Hematopoietic multipotent progenitor cell (in vitro differentiated cells): ENCODE measurements at places on chromosomes 11 and 22.

DNA sequence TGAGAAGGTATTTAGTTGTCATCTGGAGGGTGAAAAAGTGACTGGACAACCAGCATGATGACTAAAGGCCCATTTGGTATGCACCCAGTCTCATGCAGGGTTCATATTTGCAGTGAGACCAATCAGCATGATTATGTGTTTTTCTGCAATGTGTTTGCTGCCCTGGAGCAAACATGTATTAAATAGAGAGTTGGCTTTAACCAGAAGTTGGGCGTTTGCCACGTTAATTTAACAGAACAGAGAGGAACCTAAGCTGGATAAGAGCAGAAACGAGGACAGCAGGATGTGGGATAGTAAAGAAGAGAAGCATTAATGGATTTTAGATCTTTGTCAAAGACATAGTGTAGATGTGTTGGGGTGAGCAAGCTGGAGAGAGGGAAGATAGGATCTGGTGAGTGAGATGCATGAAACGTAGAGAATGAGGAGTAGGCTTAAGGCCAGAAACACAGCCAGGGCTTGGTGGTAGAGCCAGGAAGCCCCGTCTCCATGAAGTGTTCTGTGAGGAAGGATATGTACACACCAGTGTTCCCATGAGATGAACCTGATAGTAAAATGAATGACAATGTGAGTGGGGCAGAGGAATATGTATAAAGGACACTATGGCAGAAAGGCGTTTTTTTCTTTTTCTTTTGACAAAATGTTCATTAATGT, 164.0 kb upstream of the PDGFD start:
- DNase-seq = no peak

GRCh38 chr11:69971741-69972140, 106.4 kb upstream of the ANO1 start:
- DNase-seq = no peak

DNA sequence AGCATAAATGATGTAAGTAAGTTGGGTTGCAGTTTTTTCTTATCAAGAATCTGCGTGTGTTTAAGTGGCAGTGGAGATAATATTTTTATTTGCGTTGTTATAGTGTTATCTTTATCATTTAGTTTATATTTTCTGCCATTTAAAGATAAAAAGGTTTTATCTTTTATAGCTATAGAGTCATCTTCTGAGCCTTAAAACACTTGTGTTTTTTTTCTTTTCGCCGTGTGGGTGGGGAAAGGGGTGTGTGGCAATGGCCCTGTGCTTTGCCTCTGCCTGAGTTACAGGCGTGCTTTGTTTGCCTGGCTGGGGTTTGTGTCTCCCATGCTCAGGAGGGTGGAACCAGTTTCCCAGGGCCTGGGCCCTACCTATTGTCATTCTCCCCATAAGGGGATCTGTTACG, 16.2 kb downstream of the ARHGEF12 start:
- DNase-seq = no peak

- no peak for DNase-seq
Observed at GRCh38 chr11:74030723-74031676, 22.1 kb upstream of the UCP3 start.

DNA sequence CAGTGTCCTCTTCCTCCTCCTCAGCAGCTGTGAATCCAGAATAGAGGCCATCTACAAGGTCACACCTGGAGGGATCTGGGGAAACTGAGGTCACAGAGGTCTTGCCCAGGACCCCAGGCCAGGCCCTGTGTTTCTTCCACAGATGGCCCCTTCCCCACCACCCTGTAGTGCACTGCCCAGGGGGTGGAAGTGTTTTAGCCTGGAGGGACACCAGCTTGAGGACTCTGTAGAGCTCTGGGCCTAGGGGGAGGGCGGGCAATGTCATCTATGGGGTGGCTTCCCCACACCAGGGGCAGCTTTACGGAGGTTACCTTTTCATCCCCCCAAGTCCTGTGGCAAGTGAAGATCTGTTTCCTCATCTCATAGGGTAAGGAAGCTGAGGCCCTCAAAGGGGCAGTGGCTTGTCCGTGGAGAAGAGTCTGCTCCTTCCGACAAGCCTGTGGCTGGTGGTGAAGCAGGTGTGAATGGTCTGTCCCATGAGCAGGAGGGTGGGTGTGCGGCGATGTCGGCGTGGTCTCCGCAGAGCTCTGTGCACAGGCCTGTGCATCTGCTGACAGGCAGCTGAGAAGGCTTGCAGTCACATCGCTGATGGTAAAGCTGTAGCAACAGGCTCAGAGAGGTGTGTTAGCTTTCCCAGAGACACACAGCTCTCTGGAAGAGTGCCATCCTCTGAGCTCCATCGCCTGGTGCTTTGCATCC, 74.1 kb upstream of the WNT7B start:
- no peak for DNase-seq

DNA sequence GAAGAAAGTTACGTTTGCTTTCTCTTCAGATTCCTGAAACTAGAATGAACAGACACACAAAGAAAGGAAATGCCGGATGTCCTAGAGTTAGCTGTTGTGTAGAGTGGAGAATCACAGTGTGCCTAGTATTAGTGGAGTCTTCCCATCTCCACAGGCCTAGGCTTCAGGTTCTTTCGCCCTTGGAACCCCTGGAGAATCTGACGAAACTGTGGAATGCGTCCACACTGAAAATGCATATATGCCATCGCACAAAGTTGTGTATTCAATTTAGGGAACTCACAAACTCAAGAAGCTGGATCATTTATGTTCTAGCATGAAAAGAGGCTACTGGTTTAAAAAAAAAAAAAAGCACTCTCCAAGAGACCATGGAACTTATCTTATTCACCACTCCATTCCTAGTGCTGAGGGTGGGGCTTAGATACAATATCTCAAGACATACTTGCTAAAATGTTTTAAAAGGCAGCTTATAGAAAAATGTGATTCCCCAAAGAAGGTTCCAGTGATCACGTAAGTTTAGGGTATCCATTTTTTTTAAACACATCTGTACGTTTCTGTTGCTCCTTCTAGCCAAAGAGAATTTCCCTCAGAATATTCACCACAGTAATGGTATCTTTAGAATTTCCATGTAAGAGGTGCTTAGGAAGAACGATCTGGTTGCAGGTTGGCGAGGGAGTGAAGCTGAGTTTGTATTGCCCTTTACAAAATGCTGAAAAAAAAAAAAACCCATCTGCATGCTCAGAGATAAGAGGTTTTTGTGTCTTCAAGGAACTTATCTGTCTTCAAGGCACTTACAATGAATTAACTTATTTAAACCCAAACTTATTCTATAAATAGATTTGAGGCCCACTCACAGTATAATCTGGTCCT, 20.0 kb downstream of the MAML2 start:
- DNase-seq = no peak

DNA sequence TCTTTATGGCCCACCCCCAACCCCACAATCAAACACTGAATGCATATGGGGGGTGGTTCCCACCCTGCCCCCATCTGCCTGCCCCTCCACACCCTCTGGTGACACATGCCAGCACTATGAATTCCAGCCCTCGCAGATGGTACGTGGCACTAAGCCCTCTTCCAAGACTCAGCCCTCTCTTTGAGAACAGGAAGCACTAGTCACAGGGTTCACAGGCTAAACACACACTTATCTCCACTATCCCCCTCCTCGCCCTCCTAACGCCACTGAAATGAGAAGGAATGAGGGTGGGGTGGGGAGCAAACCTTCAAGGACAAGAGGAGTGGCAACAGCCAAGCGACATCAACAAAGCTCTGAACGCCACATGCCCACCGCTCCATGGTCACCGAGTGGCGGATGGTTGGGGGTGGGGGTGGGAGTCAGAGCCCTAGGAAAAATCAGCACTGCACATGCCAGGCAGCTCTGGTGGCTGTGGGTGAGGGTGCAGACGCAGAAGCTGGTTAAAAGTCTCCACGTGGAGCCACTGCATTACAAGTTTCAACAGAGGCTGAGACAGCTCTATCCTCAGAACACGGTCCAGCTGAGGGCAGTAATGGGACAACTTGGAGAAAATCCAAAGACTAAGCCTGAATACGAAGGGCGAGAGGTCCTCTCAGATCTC, 33.6 kb downstream of the TMEM184B start:
- no peak for DNase-seq

- peak; percentile 87 for DNase-seq
Observed at GRCh38 chr22:36781656-36782627, 6.0 kb upstream of the IFT27 start.

- no peak for DNase-seq
Observed at GRCh38 chr22:30402028-30402765, 5.4 kb downstream of the SEC14L2 start.

- peak; percentile 70 for DNase-seq
Observed at GRCh38 chr11:61654397-61654829, 25.8 kb upstream of the DAGLA start.

DNA sequence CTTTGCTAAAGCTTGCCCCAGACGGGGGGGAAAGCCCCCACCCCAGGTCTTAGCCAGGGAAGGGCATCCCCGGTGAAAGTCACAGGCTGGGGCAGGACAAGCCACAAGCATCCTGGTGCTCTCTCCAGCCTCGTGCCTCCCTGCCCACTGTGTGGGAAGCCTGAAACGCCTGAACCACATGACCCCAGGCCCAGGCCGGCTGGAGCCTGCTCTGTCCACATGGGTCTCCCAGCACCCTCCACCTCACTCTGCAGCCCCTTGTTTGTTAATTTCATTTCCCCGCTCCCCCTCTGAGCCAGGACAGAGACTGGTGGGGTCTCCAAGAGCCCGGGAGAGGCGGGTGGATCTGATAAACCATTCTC, 58.3 kb upstream of the TCF20 start:
- no peak for DNase-seq

DNA sequence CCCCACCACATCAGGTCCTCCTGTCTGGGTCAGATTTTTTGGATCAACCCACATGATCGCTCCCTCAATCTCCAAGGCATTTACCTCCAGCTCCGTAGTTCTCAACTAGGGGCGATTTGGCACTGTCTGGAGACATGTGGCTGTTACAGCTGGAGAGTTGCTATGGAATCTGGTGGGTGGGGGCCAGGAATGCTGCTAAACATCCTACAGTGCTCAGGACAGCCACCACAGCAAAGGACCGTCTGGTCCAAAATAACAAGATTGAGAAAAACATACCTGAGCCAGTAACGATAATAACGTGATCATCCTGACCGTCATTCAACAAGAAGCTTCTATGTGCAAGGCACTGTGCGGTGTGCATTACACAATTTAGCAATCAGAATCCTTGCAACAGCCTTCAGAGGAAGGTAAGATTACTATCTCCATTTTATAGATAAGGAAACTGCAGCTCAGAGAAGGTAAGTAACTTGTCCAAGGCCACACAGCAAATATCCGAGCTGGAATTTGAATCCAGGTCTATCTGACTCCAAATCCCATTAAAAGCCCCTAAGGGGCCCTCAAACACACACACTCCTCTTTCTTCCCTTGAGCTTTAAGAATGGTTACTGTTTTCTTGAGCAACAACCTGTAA, 14.3 kb upstream of the CRY2 start:
- no peak for DNase-seq

- no peak for DNase-seq
Observed at GRCh38 chr11:128694618-128695481, 978 bp downstream of the FLI1 start.

- DNase-seq = no peak
Observed at GRCh38 chr11:37104380-37104779, 506.3 kb upstream of the RAG2 start.

DNA sequence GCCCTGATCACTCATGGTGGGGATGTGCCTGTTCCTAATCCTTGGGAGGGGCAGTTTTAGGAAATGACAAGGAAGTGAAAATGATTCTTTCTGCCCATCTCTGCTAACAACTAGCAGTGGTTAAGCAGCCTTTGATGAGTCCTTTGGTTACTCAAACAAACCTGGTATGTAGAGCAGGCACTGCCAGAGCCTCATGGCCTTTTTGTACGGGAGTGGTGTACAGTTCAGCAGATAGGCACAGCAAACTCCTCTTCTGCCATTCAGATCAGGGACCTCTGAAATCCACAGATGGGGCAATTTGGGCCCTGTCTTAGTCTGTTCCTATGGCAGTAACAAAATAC, 66.2 kb downstream of the FZD4 start:
- no peak for DNase-seq

DNA sequence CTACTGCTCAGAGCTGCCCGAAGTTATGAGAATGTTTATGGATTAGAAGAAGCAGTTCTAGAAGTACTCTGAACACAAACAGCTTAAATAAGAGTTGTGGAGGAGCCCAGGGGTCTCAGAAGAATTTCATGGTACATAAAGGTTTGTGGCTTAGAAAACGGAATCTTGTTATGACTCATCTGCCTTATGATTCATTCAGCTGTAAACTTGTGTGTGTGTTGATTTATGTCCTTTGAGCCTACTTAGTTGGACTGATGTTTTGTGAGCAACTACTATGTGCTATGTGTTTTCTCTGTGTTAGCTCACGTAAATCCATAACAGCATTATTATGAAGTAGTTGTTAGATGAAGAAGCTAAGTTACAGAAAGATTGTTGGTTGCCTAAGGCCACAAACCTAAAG, 203.7 kb downstream of the PGR start:
- no peak for DNase-seq

- DNase-seq = no peak
Observed at GRCh38 chr22:44055805-44056204, 31.7 kb downstream of the PARVB start.

DNA sequence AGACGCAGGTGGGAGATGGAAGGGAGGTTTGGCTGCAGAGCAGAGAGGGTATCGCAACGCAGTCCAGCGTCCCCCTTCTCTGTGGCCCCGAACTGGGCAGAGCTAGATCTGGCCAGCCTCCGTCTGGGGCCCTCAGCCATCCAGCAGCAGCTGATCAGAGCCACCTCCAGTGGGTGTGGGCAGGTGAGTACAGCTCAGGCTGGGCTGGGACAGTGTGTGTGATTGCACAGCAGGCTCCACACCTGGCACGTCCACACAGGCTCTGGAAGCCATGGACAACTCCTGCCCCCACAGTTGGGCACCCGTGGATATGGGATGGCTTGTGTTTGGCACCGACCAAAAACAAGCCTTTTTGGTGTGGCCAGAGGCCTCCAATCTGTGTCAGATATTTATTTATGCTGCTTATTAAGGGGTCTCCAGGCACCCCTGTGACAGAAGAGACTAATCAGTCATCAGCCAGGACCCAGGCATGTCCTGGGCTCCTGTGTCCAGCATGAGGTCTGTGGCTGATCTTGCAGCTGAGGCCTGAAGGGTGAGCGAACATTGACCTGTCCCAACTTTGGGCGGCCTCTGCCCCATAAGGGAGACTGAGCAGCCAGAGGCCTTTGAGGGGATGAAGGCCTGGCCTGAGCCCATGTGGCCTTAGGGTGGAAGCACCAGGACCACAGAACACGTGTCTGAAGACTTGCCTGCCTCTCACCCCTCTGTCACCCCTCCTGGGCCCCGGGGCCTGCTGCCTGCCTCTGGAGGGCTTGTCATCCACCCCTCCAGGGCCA, 18.6 kb downstream of the POLR3H start:
- DNase-seq = no peak

- no peak for DNase-seq
Observed at GRCh38 chr11:66326261-66327111, 9.6 kb upstream of the CD248 start.

DNA sequence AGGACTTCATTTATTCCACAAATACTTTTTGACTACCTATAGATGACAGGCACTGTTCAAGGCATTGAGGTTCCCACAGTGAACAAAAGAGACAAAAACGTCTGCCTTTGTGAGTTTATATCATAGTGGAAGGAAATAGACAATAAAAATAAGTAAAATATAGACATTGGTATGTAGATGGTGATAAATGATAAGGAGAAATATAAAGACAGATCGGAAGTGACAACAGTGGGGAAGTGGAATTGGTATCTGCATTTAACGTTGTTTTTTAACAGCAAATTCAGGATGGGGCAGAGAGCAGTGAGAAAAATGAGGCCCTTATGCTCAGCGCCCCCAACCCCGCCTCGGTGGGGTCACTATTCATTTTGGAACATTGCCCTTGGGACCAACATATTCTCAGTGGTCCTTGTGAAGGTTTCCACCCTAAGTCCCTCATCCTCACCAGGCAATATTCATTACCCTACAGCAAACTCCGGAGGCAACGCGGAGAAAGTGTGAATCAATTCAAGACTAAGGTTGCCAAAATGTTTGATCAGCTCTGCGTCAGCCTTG, 627 bp upstream of the PEX26 start:
- no peak for DNase-seq
